ENCODE measurements at places on chromosomes 3 and 15.
A peak's percentile ranks its signal among the peaks of the same experiment; 100 is the strongest.

GRCh38 chr3:72768006-72768441 is 80.2 kb downstream of the SHQ1 start:
- DNase-seq = no peak

DNA sequence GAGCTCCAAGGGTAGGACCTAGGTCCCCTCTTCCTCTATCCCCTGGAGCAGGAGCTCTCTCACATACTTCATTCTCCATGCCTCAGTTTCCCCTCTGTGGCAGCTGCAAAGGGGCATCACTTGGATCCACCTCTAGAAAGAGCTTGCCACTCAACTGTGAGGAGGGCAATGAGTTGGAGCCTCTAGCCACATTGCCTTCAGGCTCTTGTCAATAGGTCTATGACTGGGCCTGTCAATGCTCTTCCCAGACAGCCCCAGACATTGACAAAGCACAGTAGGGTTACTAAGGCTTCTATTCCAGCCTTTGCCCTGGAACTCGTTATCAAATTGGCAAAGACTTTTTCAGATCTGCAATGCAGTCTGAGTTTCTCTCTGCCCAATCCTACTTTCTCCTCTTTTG is 4.4 kb upstream of the VIPR1 start:
- DNase-seq = no peak

- no peak for DNase-seq
Observed at GRCh38 chr15:98727115-98728040, 79.0 kb downstream of the IGF1R start.

GRCh38 chr3:65196663-65197062 is 508.9 kb upstream of the ADAMTS9 start:
- no peak for DNase-seq

DNA sequence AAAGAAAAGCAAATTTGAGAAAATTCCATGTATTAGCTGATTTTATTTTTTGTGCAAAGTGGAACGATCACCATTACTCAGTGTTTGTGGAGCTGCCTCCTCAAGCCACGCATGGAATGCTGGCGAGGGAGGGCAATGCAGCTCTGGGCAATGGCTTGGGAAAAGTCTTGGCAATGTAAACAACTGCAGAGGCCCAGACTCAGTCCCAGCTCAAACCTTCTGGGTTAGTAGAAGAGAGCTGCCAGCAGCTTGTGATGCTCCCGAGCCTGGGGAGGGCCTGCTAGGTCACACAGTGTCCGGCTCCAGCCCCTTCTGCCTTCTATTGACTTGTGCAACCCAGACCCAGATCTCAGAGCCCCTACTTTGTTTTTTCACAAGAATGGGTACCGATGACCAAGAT is 4.3 kb downstream of the EPHB1 start:
- no peak for DNase-seq

DNA sequence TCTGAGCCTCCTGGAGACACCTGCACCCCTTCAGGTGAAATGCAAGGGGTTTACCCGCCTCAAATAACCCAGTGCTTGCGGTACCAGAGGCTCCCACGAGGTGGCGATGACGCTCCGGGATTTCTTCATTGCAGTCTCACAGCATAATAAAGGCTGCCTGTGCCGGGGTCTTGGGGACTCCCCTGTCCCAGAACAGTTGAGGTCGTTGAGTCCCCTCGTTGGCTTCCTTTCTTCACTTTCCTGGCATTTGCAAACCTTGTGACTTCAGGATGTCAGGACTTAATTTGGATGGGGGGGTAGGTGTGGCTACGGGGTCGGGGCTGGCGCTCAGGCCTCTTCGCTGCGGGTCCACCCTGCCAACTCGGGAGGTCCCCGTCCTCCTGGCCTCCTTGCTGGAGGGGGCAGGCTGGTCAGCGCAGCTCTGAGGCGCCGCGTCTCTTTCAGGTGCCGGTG is 1.3 kb downstream of the GNAT1 start:
- DNase-seq = peak; percentile 53

GRCh38 chr15:48354694-48355303 is 23.6 kb downstream of the DUT start:
- DNase-seq = no peak

- no peak for DNase-seq
Observed at GRCh38 chr3:47961815-47962606, 54.2 kb downstream of the MAP4 start.

DNA sequence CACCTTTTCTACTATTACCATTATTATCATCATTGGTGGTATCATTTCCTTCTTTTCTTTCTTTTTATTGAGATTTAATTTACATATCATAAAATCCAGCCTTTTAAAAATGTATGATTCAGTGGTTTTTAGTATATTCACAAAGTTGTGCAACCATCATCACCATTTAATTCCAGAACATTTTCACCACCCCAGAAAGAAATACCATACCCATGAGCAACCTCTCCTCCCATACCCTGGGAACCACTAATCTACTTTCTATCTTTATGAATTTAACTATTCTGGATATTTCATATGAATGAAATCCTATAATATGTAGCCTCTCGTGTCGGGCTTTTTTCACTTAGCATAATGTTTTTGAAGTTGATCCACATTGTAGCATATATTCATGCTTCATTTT is 29.1 kb downstream of the AAGAB start:
- DNase-seq = no peak

DNA sequence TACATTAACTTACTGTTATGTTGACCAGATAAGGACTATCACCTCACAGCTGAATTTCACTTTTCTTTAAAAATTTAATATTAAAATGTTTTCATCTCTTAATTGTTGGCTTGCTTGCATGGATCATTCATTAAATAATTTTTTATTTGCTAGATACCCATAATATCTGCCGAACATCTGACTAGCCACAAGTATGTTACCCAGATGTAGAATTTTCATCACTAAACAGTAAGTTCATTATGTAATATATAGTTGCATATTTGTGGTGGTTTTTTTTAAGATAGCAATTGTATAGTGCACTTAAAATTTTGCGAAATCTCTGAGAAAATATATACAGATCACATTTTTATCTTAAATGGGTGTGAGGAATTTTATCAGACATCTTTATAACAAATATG is 190.4 kb downstream of the MBNL1 start:
- DNase-seq = no peak
